ENCODE measurements at places on chromosomes 7 and 10.

GRCh38 chr7:6268023-6268900 lies 4.2 kb downstream of the CYTH3 start:
- DNase-seq, result no peak

DNA sequence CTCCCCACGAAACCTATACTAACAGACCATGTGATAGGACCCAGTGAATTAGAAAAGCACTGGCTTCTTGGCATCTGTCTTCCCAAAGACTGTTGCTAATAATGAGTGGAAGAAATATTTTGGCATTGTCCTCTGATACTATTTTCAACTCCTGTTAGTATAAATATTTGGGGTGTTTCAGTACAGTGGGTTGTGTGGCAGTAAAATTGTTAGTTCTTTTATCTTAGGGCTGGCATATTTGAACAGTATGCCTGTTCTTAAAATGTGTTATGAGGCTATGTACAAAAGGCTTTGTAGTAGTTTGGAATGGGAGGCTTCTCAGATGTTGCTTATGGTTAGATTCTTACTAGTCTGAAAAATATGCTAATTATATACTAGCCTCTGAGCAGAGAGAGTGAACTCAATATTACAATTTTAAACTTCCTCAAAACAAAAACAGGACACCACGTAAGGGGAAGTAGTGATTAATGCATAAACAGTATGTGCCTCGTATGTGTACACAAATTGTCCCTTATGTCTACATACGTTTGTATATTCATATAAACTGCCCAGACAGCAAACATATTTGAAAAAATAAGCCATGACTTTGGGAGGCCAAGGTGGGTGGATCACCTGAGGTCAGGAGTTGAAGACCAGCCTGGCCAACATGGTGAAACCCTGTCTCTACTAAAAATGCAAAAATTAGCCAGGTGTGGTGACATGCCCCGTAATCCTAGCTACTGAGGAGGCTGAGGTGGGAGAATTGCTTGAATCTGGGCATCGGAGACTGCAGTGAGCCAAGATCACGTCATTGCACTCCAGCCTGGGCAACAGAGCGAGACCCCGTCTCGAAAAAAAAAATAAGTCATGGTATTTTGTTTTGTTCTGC lies 115.4 kb downstream of the ARID5B start:
- no peak for DNase-seq

- DNase-seq, result no peak
Observed at GRCh38 chr10:110399106-110399964, 94.6 kb upstream of the SMNDC1 start.

DNA sequence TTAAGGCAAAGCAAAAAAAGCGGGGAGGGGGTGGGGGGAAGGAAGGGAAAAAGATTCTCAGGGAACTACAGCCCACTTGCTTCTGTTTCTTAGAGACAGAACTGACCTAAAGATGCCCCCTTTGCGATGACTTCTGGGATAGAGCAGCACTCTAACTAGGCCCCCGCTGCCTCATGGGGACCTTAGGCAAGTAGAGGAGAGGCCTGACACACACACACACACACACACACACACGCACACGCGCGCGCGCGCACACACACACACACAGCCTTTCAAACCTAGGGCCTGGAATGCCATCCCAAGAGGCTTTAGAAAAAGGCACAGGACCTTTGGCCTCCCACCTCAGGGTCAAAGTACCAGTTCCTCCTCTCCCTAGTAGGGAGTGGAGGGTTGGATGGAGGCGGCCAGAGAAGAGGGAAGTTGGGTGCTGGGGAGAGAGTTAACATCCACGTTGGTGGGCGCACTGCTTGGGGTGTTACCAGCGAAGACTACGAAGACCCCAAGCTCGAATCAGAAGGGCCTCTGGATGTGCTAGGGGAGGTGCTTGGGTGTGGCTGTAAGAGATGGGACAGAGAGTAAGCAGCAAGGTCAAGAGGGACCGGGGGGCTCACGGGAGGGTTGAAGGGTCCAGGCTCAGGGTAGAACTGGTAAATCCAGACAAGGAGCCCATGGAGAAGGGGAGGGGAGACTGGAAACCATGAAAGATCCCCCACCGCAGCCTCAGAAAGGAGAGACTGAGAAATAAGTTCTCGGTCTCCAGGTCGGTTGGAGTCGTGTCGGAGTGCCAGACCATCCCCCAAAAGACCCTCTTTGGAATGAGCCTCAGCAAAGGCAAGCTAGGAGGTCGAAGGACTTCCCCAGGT lies 1.2 kb upstream of the COL1A2 start:
- no peak for DNase-seq

GRCh38 chr10:71080381-71081228 lies 131.8 kb upstream of the UNC5B start:
- DNase-seq, result no peak

- DNase-seq, result no peak
Observed at GRCh38 chr7:142827951-142828500, 26.9 kb upstream of the EPHB6 start.

- DNase-seq, result no peak
Observed at GRCh38 chr7:51189777-51190176, 126.8 kb downstream of the COBL start.

DNA sequence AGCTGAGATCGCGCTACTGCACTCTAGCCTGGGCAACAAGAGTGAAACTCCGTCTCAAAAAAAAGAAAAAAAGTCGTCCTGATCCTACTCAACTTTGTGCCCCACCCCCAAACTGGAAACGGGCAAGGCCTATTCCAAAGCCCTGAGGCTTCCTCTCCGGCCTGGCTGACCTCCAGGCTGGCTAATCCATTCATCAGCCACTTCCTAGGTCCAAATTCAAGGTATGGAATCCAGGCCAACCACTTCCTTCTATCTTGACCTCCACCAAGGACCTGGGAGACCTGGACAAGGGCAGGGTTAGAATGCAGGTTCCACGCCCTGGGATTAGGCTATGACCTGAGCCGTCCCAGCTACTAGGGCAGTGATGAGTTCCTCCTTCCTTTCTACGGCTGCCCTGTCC lies 20.4 kb upstream of the EIF4H start:
- no peak for DNase-seq

DNA sequence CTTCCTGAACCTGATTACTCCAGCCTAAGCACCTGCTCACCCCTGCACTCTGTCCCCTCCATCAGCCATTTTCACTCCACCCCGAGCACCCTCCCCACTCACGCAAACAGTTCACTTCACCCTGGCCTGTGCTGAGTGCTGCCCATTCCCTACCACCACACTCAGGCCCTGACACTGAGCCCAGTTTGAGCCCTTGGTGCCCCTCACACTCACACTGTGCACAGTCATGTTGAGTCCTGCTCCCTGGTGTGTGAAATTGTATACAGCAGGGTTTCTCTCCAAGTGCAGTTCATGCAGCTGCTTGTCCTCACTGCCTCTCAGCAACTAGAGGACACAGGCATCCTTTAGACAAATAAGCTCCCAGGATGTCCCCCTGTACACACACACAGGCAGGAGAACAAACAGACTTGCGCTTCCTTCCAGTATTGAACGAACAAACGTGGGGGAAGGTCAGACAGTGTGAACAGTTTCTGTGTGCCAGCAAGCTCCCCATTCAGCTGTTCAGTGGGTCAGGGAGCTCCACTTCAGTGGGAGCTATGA lies 6.8 kb downstream of the MYO1G start:
- no peak for DNase-seq

DNA sequence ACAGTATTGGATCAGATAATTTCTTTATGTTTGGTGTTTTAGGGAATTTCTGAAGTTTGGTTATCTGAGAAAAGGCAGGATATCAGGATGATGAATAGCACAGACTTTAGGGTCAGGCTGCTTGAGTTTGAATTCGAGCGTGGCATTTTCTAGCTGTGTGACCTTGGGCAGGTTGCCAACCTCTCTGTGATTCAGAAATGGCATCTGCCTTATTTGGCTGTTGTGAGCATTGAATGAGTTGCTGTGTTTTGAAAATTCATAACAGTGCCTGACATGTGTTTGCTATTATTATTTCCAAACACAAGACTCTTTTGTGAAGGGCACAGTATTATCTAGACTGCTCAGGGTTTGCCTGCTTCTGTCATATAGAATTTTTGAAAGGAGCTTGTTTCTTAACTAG lies 66.9 kb downstream of the NXPH1 start:
- no peak for DNase-seq

GRCh38 chr10:129029051-129029450 lies 438.0 kb upstream of the MGMT start:
- no peak for DNase-seq

DNA sequence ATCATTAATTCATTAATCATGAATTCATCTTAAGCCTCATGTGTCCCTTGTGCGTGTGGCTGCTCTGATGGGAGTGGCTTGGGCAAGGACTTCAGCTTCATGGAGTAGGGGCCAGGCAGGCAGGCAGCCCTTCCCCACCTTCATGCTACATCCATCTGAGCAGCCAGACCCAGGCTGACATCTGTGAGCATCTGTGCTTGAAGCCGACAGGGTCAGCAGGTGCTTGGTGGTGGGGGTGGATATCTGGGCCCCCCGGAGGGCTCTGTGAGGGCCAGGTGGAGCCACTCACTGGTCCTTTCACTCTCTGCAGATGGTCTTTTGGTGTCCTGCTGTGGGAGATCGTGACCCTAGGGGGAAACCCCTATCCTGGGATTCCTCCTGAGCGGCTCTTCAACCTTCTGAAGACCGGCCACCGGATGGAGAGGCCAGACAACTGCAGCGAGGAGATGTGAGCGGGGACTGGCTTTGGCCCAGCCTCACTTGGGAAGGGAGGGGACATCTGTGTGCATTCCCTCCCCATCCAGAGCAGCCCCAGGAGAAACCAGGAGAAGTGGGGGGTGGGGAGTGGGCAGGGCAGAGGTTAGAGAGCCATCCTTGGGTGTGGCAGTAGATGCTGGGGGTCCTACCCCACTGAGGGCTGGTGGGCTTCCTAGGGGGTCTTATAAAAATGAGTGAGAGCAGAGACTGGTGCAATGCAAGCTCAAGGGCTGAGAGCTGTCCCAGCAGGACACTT lies 14.7 kb upstream of the CSGALNACT2 start:
- DNase-seq, result no peak

- no peak for DNase-seq
Observed at GRCh38 chr7:131173145-131173890, 154.4 kb upstream of the MKLN1 start.

- DNase-seq, result no peak
Observed at GRCh38 chr7:6536262-6537260, 14.7 kb downstream of the GRID2IP start.

GRCh38 chr10:59395984-59396383 lies 33.6 kb upstream of the FAM13C start:
- no peak for DNase-seq

DNA sequence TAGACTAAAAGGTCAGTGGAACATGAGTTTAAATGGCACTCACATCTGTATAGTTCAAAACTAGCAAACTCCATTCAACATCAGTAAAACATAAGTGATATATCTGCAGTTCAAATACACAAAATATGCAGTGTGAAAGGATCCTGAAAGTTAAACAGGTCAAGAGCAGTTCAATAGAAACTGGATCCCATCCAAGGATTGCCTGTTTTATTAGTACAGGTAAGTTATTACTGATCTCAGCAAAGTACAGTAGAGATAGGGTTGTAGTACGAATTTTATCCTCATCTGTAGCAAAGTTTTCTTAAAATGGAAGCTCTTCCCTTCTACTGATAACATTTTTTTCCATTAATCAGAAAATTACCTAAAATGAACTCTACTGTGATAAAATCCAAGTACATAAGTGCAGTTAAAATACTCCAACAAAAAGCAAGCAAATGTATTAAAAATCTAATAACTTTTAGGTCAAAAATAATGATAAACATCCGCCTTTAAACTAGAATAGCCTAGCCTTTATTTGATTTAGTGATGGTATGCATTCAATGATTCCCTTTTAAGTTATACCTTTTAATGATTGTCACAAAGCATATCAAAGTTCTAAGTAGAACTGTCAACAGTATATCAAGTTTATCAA lies 2.2 kb downstream of the ZNF800 start:
- no peak for DNase-seq

DNA sequence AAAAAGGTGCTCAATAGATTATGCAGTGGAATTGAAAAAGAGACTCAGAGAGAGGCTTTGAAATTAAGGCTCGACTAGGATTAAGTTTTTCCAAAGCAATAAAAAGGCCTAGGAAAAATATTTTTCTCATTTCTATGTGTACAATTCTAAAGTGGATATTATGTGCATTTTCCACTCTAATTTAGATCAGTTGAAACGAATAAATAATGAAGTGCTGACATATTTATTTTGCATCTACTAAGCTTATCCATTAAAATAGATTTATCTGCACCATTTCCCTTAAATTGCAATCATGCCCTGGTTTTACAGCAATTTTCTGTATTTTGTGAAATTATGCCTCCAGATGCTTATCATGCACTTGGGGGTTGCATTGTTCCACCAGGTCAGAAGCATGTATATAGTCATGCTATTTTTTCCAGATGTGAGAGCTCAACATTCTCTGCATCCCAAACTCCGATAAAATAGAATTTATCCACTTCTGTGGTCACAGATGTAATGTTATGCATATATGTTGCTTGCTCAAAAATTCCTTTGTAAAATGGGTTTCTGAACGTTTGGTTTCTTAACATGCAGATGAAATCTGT lies 18.3 kb downstream of the FIGNL1 start:
- no peak for DNase-seq

DNA sequence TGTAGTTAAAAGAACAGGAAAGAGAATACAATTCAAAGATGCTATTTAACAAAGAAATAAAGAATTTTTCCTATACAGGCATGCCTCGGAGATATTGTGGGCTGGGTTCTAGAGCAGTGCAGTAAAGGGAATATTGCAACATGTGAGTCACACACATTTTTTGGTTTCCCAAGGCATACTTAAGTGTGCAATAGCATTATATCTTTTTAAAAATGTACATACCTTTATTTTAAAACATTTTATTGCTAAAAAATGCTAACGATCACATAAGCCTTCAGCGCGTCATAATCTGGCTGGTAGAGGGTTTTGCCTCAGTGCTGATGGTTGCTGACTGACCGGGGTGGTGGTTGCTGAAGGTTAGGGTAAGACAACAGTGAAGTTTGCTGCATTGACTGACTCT lies 54.4 kb downstream of the ESYT2 start:
- DNase-seq, result no peak

DNA sequence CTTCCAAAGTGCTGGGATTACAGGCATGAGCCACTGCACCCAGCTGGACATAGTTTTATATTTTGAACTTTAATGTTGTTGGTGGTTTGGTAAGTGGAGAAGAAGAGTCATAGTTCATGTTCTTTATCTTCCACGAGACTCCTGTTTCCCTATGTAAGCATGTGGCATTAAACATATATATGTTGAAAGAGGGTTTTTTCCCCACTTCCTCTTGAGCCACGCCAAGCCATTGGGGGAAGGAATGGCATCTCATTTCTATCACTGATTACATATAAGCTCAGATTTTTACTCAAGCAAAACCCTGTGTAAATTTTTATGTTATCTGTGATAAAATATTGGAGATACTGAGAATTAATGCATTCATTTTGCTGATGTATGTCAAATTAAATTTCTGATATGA lies 300.4 kb downstream of the PHF14 start:
- DNase-seq, result no peak

DNA sequence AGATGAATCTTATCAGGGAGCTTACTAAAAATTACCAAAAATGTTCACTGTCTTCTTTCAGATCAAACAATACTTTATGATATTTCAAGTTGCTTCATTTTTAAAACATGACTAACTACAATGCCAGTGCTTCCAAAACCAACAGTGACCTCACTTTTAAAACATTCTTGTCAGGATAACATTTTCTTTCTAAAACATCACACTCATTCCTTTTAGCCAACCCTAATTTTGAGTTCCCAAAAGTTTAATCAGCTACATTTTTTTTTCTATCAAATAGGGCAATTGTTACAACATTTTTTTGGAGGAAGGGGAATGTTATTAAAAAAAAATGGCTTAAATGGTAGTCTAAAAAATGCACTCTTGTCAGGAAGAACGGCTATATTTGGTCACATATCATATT lies 37.3 kb downstream of the RTKN2 start:
- no peak for DNase-seq

Data from T-helper 1 cell (primary cell).